ENCODE measurements at places on chromosomes 5 and 9.
A peak's percentile ranks its signal among the peaks of the same experiment; 100 is the strongest.

DNA sequence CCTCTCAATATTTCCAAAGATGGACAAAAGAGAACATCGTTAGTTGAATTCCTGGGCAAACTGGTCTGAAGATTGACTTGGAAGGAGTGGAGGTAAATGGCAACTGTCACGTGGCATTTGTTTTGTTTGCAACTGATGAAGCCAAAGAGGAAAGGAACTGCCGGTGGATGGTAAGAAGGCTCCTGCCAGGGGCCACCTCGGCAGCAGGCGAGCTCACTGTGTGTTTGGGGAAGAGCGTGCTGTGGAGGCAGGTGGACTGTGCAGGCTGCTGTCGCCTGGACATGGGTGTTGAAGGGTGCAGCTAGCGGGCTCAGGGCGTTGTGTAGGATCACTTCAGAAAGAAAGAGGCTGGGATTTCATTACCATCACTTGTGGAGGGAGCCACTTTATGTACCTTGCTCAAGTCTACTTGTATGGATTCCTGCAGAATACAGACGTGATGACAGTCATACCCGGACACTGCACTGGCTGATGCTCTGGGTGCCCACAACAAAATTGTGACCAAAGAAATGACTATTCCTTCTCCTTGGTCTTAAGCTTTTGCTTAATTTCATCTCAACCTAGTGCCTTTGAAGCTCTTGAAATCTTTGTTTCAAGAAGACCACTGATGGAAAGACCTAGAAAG is 72.7 kb downstream of the MAP1B start:
- no peak for DNase-seq

DNA sequence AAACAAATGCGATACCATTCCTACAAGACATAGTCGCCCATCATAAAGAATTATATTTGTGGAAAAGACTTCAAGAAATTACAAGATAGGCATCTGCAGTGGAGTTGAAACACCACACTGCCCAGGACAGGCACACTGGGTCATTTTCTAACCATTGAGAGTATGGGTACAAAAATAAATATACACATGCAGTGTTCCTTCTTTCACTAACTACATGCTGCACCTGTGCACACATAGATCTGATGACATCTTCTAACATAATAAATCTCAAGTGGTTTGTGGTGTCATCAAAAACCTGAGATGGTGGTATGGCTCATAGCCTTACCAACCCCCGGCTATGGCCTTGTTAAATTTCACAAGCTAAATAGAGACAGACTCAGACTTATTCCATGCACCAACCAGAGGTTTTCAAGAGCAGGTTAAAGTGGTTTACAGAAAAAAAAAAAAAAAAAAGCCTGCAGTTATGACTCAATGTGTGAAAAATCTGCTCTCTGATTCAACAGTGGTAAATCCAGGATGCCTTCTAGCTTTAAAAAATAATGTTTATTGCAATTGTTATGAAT is 12.4 kb upstream of the NFIB start:
- peak; percentile 97 for DNase-seq

DNA sequence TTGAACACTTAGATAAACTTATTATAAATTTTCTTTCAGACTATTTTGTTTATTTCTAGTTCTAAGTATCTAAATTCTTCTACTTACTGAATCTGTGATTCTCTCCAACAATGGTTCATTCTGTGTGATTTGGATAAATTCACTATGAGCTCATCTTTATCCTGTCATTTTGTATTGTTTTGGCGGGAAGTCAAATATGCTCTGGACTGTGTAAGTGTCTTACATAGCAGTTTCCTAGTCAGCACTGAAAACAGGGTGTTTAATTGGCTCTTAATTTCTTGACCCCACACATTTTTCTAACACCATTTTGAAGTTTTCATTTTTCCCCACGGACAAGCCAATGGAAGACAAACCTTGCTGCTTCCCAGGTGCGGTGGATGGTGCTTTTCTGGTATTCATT is 207.0 kb upstream of the ACO1 start:
- no peak for DNase-seq

DNA sequence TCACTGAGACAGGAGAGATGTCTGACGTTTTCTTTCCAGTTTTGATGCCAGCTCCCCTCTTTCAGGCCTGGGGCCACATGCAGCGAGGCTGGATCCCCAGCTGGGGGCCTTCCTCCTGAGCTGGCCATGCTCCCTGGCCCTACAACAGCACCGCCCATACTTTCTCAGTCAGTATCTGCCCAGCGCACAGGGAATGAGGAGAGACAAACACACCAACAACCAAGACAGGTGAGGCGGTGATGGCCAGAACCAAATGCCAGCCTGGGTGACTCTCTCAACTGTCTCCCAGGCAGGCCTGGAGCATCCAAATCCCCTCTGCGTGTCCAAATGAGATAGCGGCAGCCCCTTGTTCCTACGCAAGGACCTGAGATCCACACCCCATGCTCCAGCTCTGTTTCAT is 109.6 kb downstream of the ROR2 start:
- DNase-seq = no peak

- DNase-seq = no peak
These were observed 79.7 kb upstream of the SSBP2 start for GRCh38 chr5:81830596-81830995.

DNA sequence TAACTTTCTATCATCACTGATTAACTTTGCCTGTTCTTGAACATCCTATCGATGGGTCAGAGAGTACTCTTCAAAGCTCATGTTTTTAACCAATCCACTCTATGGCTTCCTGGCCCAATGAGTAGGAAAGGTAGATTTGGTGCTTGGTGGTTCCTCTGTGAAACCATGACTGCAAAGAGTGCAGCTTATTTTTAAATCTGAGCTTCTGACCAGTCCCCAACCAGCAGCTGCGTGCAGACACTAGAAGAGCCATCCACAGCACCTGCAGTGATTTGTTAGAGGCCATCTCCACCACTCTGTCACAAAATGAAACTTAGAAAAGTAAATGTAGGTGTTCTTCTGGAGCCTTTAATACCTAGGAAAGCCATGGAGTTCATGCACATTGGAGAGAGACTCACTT is 107.3 kb upstream of the WWC1 start:
- no peak for DNase-seq

GRCh38 chr5:139839918-139840317 is 44.3 kb downstream of the PSD2 start:
- no peak for DNase-seq

DNA sequence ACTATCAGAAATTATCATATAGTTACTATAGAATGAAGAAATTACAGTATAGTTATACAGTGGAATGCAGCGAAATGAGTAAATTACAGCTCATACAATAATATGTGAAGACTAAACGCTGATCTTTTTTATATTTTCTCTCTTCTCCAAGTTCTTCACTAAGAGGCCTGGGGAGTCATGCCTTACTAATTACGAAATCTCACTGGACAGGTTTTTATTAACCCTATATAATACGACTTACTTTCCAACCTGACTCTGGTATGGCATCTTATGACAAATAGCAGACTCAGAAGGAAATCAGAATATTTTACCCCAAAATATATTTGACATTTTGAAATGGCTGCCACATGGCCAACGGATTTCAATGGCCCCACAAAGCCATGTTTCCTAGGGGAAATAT is 9.1 kb downstream of the CARNMT1 start:
- no peak for DNase-seq

DNA sequence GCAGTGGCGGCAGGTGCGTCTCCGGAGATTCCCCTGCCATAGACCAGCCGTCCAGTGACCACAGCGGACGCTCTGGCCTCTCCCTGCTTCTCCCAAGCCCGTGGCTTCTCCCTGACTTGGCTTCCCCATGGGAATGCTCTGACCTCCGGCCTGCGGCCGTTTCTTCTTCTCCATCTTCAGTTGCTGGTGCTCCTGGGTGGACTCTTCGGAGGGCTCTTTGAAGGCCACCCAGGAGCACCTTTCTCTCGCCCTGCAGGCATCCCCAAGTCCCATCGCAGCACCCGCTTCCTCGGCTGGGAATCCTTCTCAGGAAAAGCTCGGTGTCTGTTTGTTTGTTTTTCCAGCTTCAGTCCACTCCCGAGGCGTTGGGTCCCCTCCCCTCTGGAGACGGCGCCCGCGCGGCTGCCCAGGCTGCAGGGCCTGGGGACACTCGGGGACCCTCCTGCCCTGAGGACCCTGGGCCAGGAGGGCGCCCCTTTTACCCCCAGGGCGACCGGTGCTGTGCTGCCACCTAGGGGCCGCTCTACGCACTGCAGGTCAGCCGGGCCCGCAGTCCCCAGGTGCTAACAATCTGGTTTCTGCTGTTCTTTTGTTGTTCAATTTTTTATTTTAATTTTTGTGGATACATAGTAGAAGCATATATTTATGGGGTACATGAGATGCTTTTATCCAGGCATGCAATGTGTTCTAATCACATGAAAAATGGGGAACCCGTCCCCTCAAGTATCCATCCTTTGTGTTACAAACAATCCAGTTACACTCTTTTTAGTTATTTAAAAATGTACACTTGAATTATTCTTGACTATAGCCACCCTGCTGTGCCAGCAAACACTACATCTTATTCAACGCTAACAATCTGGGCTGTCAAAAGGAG is 197.9 kb upstream of the ADAMTS16 start:
- DNase-seq = no peak

- no peak for DNase-seq
These were observed 194.7 kb downstream of the MED10 start for GRCh38 chr5:6183391-6184390.

All from NCI-H345 (cell line).